ENCODE measurements at places on chromosomes 5 and 9.

GRCh38 chr9:127014216-127014909 lies 99.8 kb downstream of the RALGPS1 start:
- no peak for DNase-seq

GRCh38 chr5:58135571-58136335 lies 324.1 kb downstream of the PLK2 start:
- DNase-seq = no peak

DNA sequence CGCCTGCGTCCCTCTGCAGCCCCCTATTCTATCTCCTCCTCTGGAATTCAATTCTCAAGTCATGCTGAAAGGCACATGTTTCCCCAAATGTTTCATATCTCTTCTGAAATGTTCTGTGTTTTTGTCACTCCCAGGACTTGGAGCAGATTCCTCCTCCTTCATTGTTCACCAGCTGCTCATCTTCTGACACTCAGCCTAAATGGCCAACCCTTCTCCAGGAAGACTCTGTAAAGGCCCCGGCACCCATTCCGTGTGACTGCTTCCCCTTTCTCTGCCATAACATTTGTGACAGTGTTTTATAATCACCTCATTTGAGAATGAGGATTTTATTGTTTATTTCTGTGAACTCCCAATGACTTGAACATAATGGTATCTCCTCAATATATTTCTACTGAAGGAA lies 170.8 kb upstream of the ADAMTS16 start:
- no peak for DNase-seq

DNA sequence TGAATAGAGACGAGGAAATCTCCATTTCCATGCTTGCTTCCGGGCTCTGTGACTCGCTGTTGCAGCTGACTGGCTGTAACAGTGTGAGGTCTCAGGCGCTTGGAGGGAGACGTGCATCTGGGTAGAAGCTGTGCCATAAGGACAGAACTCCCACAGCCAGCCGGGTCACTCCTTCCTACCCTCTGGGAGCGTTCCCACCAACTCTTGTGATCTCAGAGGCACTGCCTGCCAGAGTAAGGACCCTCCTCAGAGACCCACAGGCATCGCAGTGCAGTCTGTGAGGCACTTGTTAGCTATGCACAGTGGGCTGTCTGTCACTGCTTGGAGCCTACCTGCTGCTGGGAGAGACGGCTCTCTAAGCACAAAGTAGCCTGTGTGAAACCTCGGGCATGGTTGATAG lies 203.4 kb upstream of the SEMA6A start:
- no peak for DNase-seq

GRCh38 chr9:90929626-90930025 lies 128.0 kb downstream of the SYK start:
- no peak for DNase-seq

DNA sequence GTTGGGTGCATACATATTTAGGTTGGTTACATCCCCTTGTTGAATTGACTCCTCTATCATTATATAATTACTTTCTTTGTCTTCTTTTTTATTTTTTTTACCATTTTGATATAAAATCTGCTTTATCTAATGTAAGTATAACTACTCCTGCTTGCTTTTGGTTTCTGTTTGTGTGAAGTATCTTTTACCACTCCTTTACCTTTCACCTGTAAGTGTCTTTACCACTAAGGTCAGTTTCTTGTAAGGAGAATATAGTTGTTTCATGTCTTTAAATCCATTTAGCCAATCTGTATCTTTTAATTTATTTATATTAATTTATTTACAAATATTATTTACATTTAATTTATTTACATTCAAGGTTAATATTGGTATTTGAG lies 33.0 kb downstream of the INSL4 start:
- DNase-seq = no peak
